BE2C (cell line): ENCODE measurements at places on chromosomes 16 and 17.
A peak's percentile ranks its signal among the peaks of the same experiment; 100 is the strongest.

- no peak for DNase-seq
Measured at GRCh38 chr17:64256913-64257807, 5.9 kb downstream of the TEX2 start.

GRCh38 chr17:43608313-43608712 is 53.4 kb downstream of the MEOX1 start:
- no peak for DNase-seq

- no peak for DNase-seq
Measured at GRCh38 chr17:416293-417206, 63.9 kb upstream of the RPH3AL start.

- no peak for DNase-seq
Measured at GRCh38 chr17:31388351-31388750, 3.1 kb upstream of the RAB11FIP4 start.

DNA sequence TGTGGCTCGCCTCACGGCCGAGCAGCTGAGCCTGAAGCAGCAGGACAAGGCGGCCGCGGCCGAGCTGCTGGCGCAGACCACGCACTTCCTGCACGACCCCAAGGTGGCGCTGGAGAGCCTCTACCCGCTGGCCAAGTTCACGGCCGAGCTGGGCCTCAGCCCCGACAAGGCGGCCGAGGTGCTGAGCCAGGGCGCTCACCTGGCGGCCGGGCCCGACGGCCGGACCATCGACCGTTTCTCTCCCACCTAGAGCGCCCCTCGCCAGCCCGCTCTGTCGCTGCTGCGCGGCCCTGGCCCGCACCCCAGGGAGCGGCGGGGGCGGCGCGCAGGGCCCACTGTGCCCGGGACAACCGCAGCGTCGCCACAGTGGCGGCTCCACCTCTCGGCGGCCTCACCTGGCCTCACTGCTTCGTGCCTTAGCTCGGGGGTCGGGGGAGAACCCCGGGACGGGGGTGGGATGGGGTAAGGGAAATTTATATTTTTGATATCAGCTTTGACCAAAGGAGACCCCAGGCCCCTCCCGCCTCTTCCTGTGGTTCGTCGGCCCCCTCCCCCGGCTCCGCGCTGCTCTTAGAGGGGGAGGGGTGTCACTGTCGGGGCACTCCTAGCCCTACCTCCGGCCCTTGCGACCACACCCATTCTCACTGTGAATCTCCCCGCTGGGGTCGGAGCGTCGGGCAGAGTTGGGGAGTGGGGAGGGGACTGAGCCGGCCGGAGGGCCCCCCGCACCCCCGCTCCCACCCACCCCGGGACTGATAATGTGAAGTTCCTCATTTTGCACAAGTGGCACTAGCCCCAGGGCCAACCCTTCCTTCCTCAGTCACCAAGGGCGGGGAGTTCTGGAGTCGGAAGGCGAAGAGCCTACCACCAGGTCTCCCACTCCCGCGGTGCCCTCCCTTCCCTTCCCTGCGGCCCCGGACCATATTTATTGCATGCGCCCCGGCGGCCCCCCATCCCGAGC is 4.0 kb downstream of the HIC1 start:
- no peak for DNase-seq

GRCh38 chr17:49358641-49359247 is 3.3 kb downstream of the ZNF652 start:
- DNase-seq: no peak

GRCh38 chr16:9053006-9053601 is 38.3 kb upstream of the HAPSTR1 start:
- peak; percentile 85 for DNase-seq

DNA sequence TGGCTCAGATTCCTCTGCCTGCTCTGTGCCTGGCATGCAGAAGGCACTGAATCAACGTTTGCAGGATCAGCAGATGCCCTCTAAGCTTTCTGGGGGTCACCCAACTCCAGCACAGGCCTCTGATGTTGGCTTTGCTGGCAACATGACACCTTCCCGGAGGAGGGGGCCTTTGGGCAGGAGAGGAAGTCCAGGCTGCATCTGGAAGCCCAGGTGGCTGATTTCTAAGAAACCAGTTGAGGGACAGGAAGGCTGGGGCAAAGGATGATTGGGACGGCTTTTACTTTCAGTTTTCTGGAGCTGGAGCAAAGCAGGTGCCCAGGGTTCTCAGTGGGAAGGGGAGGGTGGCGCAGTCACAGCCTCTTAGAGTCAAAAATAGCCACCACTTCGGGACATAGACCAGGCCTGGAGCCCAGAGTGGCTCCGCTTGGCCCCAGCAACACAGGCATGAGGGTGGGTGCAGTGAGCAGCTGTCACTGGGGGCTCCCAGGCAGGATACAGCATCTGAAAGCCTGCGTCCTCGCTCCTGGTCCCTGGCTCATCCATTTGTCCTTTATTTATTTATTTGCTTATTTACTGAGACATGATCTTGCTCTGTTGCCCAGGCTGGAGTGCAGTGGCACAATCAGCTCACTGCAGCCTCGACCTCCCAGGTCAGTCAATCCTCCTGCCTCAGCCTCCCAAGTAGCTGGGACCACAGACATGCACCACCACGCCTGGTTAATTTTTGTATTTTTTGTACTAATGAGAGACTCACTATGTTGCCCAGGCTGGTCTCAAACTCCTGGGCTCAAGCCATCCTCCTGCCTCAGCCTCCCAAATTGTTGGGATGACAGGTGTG is 15.1 kb downstream of the SOCS1 start:
- DNase-seq: no peak
